ENCODE measurements at places on chromosomes 11 and 22.

- no peak for DNase-seq
These were observed 23.4 kb downstream of the MRPL16 start for GRCh38 chr11:59787255-59787588.

DNA sequence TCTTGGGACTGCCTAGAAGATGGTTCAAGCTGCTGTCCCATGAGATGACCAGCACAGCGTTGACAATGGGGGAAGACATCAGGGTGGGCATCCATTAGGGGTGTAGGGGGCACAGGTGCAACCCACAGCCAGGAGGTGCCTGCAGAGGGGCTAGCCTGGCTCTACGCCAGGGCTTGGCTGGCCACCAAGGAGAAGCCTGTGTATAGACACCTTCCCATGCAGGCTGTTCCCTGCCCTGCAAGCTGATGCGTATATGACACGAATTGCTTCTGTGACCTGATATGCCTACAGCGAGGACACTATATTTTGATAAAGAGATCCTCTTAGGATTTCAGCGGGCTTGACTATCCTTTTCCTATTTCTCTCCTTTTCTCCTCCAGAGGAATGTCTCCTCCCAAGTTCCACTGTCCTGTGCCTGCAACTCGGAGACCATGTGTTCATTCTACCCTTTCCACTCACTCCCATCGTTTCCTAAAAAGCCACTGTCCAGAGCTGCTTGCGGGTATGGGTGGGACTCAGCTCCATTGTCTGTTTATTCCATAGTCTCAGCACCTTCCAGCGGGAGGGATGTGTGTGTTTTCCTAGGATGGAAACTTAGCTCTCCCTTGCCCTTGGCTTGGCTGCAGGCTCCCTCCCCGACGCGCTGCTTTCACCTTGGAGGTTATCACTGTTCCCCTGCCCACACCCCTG, 56.1 kb downstream of the ST14 start:
- no peak for DNase-seq

GRCh38 chr11:90355200-90355599, 132.4 kb upstream of the CHORDC1 start:
- DNase-seq, result no peak

DNA sequence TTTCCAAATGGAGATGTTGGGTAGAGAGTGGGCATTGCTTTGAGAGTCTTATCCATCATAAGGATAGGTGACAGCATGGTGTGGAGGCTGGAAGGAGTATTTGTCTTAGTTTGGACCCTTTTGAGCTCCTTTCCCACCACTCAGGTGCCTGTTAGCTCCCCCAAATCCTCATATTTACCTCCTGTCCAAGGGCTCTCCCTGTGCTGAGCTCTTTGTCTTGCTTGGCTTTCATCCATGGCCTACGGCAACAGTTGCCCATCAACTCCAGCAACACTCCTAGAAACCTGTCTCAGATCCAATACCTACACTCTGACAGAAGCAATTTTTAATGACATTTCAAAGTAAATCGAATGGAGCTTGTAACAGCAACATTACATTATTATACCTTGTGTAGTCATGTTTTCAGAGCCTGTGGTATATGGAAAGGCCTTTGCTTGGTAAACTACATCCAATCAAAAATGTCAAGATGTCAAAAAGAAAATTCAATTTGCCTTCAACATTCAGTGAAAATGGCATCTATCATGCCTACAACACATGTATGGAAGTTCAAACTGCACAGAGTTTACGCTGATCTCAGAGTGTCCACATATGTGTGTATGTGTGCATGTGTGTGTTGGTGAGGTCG, 49.4 kb upstream of the CCDC90B start:
- no peak for DNase-seq

- DNase-seq, result peak; percentile 56
These were observed 26.2 kb upstream of the TPBGL start for GRCh38 chr11:75214411-75214821.

GRCh38 chr11:64231546-64231945, 1.2 kb downstream of the DNAJC4 start:
- no peak for DNase-seq

DNA sequence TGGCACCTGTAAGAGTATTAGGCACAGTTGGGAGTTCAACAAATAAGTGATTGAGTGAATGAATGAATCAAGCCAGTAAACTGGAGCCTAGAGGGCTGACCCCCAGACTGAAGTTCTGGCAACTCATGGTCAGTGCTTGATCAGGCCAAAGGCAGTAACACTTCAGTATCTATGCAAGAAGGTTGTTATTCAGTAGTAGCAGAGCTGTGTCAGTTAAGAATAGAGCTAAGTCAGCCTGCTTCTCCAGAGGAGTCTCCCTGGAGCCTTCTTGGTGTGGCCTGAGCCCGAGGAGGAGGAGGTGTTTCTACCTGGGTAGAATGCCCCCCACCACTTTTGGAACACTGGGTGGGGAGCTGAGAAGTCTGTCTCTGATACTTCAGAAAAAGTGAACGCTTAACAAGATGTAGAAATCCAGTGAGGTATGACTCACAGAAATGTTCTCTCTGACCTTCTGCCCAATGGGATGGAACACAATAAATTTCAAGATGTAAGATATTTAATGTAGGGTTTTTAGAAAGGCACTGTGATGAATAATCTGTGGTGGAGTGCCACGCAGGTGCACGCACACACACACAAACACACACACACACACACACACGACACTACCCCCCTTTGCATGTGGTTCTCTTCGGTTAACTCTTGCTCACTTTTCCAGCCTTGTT, 219.9 kb downstream of the HIPK3 start:
- DNase-seq, result no peak

DNA sequence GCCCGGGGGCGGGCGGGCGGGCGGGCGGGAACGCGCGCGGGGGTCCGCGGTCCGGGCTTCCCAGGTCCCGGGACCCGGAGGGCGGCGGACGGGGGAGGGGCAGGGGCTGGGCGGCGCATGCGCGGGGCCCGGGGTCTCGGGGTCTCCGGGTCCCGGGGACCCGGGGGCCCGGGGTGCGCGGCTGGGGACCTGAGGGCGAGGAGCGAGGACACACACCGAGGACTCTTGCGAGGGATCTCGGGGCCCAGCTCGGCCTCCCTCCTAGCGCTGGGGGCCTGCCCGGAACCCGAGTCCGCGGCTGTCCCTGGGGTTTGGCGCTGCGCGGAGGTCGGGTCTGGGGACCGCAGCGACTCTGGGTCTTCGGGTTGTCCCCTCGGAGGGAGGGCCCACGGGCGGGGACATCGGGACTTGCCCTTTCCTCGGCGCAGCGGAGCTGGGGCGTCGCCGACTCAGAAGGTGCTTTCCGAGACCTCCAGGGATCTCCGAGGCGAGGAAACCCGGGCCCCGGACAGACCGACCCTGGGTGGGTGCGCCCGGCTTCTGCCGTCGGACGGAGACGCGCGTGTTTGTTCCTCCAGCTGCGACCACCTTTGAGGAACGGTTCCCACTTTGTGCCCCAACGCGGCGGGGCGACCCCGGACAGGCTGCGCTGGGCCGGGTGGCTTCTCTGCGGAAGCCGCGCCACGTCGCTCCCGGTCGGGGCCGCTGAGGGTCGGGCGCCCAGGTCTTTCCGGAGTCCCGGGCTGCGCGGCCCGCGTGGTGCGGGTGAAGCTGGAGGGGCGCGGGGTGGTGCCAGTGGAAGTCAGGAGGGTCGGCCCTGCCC, 540 bp downstream of the PPARA start:
- peak; percentile 38 for DNase-seq

GRCh38 chr11:128521682-128522054, 65.7 kb downstream of the ETS1 start:
- DNase-seq, result no peak

DNA sequence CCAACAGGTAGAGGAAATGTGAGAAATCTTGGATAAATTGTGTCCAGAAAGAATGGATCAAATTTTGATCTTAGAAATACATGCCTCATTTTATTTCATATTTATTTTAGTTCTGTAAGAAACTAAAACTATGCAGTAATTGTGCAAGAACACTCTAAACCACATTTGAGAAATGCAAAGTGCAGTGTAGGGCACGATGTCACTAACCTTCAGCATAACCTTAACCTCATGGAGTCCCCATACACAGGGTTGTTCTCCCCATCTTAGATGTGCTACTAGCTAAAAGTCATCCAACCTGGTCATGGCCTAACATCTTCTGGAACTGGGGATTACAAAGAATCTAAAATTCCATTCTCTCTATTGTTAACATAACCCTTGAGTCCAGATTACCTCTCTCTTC, 48.4 kb upstream of the ARHGAP42 start:
- no peak for DNase-seq

DNA sequence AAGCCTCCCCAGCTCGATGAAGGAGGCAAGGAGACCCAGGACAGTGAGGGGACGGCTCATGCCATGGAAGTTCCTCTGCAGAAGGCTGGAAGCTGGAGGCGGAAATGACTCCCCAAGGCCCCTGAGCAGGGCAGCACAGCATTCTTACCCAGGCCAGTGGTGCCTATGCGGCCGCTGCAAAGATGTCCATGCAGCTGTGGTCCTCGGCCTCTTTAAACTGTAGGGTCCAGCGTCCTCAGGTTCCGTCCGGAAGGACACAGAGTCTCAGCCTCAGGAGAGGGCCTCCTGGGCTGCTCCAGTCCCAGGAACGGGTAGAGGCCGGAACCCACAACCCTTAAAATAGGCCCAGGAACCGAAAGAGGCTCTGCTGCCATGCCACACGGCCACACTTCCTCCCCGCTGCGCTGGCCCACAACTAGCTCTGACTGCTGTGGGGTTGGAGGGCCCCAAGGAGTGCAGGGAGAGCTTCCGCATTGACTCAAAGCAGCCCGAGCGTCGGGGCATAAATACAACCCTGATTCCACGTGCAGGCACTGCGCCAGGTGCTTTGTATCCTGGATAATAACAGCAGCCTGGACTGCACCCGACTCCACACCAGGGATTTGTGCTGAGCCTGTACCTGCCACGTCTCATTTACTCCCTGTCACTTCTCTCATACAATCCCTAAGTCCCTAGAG, 5.5 kb downstream of the KIAA0930 start:
- DNase-seq, result no peak

- DNase-seq, result no peak
These were observed 695.7 kb downstream of the BRD1 start for GRCh38 chr22:49132009-49132408.

- peak; percentile 30 for DNase-seq
These were observed 475 bp downstream of the MAPK12 start for GRCh38 chr22:50260801-50261614.

DNA sequence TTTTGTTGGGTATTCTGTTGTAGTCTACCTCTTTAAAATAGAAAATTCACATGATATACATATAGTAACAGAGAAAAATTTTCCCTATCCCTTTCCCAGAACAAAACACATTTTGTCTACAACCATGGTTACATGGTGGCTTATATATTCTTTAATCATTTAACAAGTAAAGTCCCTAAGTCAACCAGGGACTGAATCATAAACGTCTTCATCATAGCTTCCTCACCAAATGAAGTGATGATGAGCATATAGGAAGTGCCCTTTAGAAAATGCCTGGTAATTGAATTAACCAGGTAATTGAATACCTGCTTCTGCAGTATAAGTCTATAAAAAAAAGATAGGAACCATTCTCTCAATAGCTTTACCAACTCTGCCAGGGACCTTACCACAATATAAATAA, 101.2 kb downstream of the APOL5 start:
- DNase-seq, result no peak

DNA sequence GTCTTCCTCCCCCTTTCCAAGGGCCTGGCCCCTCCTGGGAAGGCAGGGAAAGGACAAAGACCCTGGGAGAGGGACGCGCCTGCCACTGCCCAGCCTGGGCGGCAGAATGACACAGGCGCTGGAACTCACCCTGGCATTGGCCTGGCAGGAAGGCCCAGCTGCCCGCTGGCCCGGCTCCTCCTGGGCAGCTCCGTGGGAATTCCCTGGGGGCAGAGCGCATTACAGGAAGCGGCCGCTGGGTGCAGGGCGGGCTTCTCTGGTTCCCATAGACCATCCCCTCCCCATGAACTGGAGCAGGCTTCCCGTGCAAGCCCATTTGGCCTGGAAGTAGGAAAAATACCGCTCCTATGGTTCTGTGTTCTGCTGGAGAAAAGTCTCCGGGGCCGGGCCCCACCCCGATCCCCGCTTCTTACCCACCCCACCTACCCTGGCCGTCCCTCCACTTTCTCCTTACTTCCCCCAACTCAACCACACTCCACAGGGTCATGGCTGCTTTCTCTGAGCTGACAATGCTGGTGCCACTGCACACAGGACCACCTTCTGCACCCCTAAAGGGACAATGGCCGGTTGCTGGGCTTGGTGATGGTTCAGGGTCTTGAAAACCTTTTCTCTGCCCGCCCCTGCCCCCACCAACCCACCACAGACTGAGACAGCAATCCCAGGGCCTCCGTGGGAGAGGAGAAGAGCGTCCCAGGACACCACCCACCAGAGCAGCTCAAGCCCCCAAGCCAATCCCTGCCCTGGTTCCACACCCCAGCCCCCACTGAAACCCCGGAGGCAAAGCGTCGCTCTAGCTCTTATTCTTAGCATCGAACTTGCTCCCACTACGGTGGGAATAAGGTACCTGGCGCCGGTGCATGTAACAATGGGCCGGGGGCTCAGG, 58.9 kb downstream of the LINC01488 start:
- DNase-seq, result no peak

DNA sequence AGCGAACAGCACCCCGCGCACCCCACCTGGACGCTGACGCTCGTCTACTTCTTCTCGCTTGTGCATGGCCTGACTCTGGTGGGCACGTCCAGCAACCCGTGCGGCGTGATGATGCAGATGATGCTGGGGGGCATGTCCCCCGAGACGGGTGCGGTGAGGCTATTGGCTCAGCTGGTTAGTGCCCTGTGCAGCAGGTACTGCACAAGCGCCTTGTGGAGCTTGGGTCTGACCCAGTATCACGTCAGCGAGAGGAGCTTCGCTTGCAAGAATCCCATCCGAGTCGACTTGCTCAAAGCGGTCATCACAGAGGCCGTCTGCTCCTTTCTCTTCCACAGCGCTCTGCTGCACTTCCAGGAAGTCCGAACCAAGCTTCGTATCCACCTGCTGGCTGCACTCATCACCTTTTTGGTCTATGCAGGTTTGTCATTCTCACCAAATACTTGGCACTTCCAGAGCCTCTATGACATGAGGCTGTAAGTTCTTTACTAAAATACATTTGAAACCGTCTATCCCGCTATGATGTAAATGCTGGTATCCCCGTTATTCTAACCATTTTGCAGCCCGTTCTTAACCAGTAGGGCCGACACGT, 535 bp downstream of the AQP11 start:
- no peak for DNase-seq

DNA sequence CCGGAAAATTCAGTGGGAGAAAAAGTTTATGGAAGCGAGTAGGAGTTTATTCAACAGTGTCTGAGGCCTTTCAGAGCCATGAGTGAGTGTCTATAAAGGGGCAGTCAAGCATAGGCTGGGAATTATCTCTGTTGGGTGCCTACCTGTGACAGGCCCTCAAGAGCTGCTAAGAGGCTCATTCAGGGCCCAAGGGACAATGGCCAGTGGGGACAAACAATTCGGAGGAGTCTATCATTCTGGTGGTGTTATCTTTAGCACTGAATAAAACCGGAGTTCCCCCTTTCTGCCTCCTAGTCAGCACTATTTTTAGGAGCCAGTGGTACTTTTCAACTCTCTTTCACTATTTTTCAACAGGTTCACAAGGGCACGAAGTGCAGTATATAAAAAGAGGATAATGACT, 89.5 kb upstream of the HTATIP2 start:
- DNase-seq, result no peak

GRCh38 chr11:32920570-32920969, 28.0 kb downstream of the QSER1 start:
- DNase-seq, result no peak
